ENCODE measurements at places on chromosomes 7 and 10. TPM values are rescaled to one million over a fixed set of nuclear protein-coding genes. Genes with fewer than 3 reads are reported as not detected.

MSS51 gene
- total RNA-seq, result 0.85 TPM

CCL24 gene
- total RNA-seq, result 0.28 TPM

CUEDC2 gene
- 52.5 TPM for total RNA-seq

FAM171A1 gene
- 19.3 TPM for total RNA-seq

MIOS gene
- 22.8 TPM for total RNA-seq

GNAI1 gene
- 53.5 TPM for total RNA-seq

CYP26C1 gene
- under 0.01 TPM for total RNA-seq

PLA2G12B gene
- not detected for total RNA-seq

Measured in smooth muscle cell of bladder (primary cell).